Neuronal stem cell (in vitro differentiated cells): ENCODE measurements at places on chromosomes 13 and 19.

- no peak for DNase-seq
Observed at GRCh38 chr19:49335784-49336481, 727 bp downstream of the CD37 start.

- DNase-seq = no peak
Observed at GRCh38 chr13:94974015-94974951, 261.9 kb upstream of the SOX21 start.

- DNase-seq = no peak
Observed at GRCh38 chr13:113211774-113212173, 2.4 kb downstream of the CUL4A start.

DNA sequence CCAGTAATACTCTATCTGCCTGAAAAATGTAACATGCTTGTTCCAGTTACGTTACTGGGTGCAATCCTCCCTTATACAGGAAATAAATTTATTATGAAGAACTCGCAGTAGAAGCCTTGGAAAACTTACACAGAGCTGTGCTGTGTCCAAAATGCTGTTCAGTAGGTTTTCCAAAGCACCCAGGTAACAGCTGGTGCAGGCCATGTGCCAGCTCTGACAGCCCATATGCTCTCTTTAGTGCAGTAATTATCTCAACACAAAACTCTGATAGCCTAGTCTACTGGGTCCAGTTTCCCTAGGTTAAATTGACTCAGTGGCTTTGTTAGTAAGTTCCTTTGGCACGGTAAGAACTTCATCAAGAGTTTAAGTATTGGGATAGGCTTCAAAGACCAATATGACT is 120.7 kb upstream of the OBI1 start:
- no peak for DNase-seq
